ENCODE measurements at places on chromosomes 11 and 22.

- peak; percentile 93 for DNase-seq
Measured at GRCh38 chr11:63670433-63671321, 499 bp downstream of the ATL3 start.

DNA sequence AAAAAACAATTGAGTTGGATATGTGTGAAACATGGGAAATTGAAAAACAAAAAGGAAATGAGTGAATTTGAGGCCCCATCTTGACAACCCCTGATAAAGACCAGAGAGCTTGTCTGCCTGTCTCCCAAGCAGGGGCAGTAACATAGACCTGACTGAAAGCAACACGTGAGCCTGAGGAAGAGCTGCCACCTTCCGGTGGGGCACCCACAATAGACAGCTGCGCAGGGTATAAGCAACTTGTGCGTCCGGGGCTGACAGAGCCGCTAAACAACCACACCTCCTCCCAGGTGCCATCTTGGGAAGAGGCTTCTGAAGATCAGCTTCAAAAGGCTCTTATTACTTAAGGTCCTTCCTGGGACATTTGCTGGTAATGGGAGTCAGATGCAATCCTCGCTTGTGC is 166.8 kb downstream of the NTM start:
- no peak for DNase-seq

DNA sequence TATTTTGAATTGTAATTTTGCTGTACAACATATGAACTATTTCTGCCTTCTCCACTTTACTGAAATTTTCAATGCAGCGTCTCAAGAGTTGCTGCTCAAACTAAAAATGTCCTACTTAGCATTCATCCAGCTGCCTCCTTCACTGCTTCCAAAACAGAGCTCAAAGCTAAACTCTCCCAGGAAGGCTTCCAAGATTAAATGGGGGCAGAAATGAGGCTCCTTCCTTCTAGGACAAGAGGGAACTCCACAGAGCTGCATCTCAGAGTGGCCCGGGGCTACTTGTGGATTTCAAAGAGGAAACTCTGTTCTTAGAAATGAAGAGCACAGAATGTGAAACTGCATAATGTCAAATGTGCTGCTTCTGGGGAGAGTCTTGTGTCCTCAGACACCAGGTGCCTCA is 295.9 kb upstream of the NCAM1 start:
- no peak for DNase-seq

GRCh38 chr11:130674686-130675308 is 226.4 kb downstream of the ADAMTS15 start:
- no peak for DNase-seq

DNA sequence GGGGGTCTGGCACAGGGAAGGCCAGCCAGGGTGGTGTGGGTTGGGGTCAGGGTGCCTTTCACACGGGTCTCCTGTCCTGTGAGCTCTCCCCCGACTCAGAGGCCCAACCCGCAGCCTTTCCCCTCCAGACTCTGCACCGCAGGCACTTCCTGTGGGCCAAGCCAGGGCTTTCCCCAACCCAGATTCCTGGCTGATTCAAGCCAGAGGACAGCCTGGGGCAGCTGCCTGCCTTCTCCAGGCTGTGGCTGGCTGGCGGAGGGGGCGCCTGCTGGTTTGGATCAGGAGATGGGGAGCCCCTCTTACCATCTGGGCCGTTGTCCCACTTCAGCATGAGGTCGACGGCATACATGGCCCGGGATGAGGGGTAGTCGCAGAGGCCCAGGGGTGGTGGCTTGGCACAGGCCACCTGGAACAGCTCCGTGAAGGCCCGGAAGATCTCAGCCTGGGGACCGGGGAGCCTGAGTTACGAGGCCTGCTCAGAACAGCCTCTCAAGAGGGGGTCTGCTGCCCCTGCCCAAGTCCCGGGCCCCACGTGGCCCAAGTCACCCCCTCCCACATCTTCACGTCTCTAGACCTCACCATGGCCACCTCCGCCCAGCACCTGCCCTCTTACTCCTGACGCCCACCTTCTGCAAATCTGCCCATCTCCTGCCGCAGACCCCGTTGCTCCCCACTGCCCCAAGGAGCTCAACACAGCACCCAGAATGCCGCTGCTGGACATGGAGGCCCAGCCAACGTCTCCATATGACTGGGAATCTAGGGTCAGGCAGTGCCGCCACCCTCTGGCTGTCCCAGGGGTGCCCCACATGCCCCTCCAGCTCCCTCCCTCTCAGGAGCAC is 17.3 kb downstream of the TSPO start:
- DNase-seq: no peak

DNA sequence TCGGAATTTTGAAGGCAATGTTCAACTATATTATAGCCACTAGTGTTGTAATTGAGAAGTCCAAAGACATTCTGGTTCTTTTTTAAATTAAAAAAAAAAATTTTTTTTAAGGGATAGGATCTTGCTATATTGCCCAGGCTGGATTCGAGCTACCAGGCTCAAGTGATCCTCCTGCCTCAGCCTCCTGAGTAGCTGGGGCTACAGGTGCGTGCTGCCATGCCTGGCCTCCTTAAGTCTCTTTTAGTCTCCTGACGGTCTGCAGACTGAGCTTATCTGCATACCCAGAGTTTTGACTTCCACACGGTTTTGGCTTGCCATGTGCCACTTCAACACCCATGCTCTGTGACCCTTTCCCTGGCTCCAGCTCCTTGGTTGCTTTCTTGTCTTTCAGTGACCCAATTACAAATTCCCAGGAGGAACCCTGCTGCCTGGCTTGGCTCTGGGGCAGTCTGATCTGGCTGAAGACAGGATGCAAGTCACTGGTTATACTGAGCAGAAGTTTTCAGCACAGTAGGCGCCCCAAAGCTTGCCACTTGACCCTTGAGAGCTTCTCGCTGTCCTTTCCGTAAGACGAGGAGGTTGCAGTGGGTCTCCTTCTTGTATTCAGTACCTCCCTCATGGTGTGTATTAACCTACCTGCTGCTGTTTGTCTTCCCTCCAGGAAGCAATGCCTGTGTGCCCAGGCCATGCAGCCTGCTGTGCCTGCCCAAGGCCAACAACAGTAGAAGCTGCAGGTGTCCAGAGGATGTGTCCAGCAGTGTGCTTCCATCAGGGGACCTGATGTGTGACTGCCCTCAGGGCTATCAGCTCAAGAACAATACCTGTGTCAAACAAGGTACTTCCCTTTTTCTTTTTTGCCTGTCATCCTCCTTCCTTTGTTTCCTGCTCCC is 113.8 kb upstream of the SORL1-AS1 start:
- no peak for DNase-seq

Data from HuH-7.5 (cell line).